ENCODE measurements at places on chromosomes 11 and 22.

DNA sequence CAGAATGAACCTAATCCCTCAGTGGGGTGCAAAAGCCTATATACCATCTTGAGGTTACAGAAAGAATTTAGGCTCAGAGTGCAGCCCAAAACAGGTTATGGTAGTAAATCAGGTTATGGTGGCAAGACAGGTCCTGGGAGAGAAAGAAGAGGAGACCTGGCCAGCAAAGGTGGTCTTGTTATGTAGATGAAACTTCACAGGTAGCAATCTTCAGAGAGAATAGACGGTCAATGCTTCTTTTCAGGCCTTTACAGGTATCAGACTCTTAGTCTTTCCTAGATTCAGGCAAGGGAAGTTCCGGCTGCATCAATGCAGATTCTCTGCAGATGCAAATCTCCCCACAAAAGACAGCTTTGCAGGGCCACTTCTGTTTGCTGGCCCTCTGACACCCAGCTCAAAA, 45.8 kb upstream of the SORL1 start:
- DNase-seq = no peak

DNA sequence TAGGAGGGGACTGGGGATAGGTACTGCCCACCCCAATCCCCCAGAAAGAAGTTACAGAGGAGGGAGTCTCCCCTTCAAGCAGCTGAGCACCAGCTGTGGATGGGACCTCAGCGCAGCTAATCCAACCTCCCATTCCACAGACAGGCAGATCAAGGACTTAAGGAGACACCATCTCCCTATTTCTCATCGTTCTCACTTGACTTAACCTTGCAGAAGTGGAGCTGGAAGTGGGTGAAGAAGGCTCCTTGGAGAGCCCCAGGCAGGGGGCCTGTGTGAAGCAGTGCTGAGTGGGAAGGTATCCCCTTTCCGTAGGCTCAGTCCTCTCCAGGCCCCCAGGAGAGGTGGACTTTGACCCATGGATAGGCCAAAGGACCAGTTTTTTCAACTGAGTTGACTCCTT, 27.3 kb downstream of the USP35 start:
- DNase-seq = no peak

- no peak for DNase-seq
Observed at GRCh38 chr22:25091458-25091857, 108.2 kb upstream of the CRYBB3 start.

DNA sequence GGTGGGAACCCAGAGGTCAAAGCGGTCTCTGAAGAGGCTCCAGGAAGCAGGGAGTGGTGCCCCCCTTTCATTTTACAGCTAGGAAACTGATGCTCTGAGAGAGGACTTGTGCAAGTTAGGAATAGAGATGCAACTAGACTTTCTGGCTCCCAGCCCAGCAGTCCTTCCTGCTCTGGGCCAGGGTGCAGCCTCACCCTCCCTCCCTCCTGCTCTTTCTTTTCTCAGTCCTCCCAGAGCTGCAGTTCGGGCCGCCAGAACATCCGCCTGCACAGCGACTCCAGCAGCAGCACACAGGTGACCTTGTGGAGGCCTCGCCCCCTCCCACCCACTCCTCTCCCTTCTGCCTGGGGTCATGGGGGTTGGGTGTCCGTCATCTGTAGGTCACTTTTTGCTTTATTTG, 51.5 kb downstream of the LHFPL7 start:
- no peak for DNase-seq

DNA sequence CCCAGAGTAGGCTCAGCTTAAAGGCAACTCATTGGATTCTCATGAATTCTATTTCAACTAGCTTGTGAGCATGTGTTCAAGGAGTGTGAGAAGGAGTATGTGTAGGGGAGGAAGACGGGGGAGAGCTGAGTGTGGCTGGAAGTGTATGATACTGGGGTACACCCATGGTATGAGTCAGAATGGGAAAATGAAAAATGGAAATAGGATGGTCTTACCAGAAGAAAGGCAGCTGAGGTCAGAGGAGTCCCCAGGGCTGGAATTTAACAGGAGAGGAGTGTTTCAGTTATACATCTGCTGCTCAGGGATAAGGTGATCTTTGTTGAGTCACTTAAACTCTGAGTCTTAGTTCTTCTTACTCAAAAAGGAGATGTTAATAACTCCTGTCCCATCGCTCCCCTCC, 6.7 kb upstream of the ADAMTS15 start:
- no peak for DNase-seq

- no peak for DNase-seq
Observed at GRCh38 chr11:8277691-8278090, 14.0 kb upstream of the LMO1 start.

DNA sequence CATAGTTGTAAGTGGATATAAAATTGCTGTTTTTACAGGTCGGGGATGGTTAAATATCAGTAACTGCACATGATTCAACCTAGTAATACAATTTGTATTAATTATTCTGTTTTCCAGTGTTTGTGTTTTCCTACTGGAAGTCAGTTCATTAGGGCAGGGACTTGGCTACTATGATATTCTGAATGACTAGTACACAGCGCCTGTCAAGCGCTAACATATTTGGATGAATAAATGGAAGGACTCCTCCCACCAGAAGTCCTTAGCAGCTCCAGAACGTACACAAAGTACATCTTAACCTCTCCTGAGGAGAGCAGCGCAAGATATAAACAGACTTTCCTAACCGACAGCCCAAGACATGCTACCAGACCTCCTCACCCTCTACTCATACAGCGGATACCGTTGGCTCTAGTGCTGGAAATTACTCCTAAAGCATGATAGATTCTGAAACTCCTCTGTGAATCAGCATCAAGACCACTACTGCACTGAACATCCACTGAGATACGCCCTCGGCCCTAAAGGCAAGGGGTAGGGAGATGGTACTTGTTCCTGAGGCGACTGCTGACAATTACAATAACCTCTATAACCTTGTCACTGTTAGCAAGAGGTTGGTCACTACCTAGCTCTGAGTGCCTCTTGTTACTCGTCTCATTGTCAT, 79.1 kb downstream of the RDX start:
- DNase-seq = no peak

- no peak for DNase-seq
Observed at GRCh38 chr11:59528711-59529110, 17.4 kb downstream of the OR4D9 start.

- no peak for DNase-seq
Observed at GRCh38 chr11:90124946-90125345, 9.5 kb upstream of the NAALAD2 start.

- DNase-seq = no peak
Observed at GRCh38 chr11:46249103-46249937, 28.1 kb upstream of the CREB3L1 start.

DNA sequence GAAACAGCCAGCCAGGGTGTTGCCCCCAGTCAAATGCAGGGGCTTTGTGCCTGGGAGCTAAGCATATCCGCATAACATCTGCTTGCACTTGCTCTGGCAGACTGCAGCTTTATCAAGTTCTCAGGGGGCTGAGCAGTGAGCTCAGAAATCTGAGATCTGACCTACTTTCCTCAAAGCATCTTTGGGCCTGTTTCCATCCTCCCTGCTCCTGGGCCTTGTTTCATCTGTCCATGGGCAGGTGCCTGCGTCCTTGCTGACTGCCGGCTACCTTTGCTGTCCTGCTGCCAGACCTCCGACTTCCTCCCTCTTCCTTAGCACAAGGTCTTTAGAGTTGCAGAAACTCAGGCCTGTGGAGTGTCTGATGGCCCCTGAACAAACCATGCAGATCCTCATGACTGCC, 131.2 kb upstream of the B3GAT1 start:
- DNase-seq = no peak

DNA sequence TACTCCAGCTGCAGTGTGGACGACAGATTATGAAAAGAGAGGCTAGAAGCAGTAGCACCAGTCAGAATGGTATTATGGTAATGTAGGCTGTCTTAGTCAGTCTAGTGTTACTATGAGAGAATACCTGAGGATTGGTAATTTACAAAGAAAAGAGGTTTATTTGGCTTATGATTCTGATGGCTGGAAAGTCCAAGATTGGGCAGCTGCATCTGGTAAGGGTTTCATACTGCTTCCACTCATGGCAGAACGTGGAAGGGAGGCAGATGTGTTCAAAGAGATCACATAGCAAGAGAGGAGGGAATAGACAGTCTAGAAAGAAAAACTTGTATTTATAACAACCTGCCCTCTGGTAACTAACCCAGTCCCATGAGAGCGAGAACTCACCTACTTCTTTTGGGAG, 77.3 kb upstream of the NAV2 start:
- DNase-seq = no peak

GRCh38 chr11:45527898-45528297, 137.5 kb downstream of the CHST1 start:
- DNase-seq = peak; percentile 2

- no peak for DNase-seq
Observed at GRCh38 chr11:71333473-71333872, 81.1 kb upstream of the SHANK2 start.

DNA sequence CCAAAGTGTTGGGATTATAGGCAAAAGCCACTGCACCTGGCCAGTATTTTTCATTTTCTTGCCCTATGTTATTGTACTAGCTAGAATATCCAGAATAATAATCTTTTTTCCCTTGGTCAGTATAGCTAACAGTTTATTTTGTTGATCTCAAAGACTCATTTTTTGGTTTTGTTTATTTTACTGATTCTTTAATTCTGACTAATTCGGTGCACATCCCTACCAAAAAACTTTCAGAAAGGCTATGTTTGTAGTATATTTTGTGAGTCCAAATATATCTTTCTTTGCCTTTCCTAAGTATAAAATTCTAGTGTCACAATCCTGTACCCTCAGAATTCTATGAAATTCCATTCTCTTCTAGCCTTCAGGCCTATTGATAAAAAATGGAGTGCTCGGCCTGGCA, 84.3 kb downstream of the PHF21A start:
- DNase-seq = no peak

GRCh38 chr11:46075168-46075567, 46.1 kb downstream of the PHF21A start:
- DNase-seq = no peak

- DNase-seq = peak; percentile 19
Observed at GRCh38 chr11:14413307-14414069, 54.5 kb upstream of the RRAS2 start.

DNA sequence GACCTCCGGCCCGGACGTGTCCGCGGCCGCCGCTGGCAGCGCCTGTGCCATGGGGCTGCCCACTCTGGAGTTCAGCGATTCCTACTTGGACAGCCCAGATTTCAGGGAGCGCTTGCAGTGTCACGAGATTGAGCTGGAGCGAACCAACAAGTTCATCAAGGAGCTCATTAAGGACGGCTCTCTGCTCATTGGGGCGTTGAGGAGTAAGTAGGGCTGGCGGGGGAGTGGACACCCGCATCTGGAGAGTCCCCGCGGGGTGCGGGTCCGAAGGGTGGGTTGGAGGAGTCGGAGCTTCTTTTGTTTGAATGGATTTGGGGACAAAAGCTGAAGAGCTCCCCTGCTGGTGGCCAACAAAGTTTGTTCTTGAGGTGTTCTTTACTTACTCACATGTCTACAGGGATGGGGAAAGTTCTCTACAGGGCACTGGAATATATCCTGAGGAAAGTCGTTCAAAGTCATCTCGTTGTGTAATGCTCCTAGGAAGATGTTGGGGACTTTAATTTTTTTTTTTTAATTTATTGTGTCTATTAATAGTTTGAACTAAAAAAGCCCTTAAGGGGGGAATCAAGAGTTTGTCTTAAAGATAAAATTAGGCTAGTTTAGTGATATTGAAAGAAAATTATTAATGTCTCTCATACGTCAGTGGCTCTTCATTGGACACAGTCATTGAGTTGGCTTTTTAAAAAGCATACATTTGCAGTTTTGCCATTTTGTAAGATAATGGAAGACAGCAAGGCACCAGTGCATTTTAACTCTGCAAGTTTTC, 725 bp downstream of the ARHGAP42 start:
- no peak for DNase-seq

- DNase-seq = no peak
Observed at GRCh38 chr11:93236741-93237675, 39.2 kb upstream of the SLC36A4 start.

GRCh38 chr11:124670732-124671131, 2.8 kb downstream of the SIAE start:
- DNase-seq = no peak

- no peak for DNase-seq
Observed at GRCh38 chr11:9796854-9797253, 133.0 kb downstream of the SWAP70 start.

- no peak for DNase-seq
Observed at GRCh38 chr11:96091476-96091875, 167.6 kb upstream of the MTMR2 start.

DNA sequence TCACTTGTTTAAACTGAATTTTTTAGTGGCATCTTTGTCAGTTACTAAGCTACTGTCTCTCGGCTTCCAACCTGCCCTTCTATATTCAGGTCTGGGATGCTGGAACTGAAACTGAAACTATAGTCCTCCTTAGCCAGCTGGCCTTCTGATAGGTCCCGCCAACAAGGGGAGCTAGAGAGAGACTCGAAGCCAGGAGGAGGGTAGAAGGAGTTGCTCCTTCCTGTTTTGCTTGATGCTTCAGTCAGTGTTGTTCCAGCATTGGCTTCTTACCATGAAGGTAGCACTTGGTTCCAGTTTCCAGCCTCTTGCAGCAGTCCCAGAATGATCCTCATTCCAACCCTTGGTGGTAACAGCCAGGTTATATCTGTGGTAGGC, 32.9 kb upstream of the HORMAD2 start:
- no peak for DNase-seq

GRCh38 chr22:39994566-39995392, at the start of gene FAM83F:
Gene FAM83F, plus strand, starts transcription at chr22:39994954. Its CDS starts 89 bp downstream, at chr22:39995043.
- no peak for DNase-seq

DNA sequence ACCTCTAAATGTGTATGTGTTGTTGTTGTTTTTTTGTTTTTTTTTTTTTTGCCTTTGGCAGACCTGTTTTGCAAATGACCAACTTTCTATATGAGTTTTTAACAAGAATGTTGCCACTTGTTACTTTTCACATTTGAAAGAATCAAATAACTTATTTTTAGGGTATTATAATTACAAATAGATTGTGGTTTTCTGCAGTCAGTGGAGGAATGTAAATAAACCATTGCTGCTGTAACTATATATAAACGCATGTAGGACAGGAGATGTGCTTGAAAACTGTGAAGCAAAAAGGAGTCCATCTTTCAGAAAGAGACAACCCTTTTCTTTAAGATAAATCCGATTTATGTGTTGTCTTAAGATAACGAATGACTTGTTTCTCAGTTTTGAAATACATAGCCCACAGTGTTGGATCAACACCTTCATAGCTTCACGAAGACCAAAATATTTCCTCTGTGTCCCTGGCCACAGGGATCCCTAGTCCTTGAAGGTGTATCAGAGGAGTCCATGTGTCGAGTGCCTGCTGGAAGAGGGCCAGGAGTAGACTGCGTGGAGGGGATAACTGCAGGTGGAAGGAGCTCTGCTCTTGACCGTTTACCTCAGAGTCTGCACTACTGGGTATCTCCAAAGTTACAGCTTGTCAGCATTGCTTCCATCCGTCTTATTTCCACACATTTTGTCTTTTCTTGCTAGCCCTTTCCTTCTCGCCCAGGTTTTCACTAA, 24.7 kb downstream of the TNRC6B start:
- no peak for DNase-seq

DNA sequence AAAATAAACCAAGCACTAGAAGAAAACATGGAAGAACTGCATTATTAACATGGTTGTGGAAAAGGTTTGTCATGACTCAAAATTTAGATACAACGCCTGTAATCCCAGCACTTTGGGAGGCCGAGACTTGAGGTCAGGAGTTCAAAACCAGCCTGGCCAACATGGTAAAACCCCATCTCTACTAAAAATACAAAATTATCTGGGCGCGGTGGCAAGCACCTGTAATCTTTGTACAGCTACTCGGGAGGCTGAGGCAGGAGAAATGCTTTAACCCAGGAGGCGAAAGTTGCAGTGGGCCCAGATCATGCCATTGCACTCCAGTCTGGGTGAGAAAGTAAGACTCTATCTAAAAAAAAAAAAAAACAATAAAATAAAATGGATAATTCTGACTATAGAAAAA, 23.7 kb downstream of the GNB1L start:
- DNase-seq = no peak
